ENCODE measurements at places on chromosomes 1 and 21. TPM values are rescaled to one million over a fixed set of nuclear protein-coding genes. Genes with fewer than 3 reads are reported as not detected.
A peak's percentile ranks its signal among the peaks of the same experiment; 100 is the strongest.

The BRINP3 gene
- not detected for total RNA-seq

DNA sequence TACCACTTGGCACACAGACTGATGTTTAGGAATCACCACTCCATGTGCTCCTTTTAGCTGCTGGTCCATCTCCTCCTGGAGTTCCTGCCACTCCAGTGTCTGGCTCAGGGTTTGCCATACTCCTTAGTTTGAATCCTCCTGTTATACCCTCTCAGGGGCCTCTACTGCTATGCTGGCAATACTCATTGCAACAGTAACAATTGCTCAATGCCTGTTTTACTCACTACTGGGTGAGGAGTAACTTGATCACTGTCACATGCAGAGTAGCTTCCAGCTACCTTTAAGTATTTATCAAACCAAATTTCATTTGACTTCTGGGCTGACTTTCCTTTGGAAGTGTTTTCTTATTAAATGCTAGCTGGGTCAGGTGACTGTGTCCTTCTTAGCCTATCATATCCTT is 107.2 kb upstream of the WLS start:
- peak; percentile 5 for DNase-seq

DNA sequence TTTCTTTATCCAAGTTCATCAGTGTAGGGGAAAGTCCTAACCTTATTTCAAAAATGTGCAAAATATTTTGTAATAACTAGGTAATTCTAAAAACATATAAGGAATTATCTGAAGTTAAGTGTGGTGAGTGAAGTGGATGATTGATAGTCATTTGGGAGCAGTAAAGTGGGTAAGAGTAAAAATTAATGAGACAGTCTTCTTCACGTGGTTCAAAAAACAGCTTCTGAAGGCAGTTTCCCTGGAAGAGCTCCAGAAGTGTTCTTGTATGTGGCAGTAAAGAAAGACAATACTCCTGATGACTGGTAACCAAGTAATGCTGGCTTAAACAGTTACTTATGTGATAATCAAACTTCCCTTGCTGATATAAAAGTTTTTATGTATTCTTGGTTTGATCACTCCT is 50.3 kb downstream of the LEPR start:
- no peak for DNase-seq

- DNase-seq = no peak
Measured at GRCh38 chr1:53450225-53450624, 9.0 kb upstream of the DMRTB1 start.

GRCh38 chr21:37257511-37257966 is 9.6 kb downstream of the VPS26C start:
- no peak for DNase-seq

Measured in CD4-positive, alpha-beta T cell (primary cell).